ENCODE measurements at places on chromosomes 16 and 17.

GRCh38 chr17:13030459-13031300 lies 12.9 kb upstream of the ELAC2 start:
- DNase-seq: peak; percentile 57

DNA sequence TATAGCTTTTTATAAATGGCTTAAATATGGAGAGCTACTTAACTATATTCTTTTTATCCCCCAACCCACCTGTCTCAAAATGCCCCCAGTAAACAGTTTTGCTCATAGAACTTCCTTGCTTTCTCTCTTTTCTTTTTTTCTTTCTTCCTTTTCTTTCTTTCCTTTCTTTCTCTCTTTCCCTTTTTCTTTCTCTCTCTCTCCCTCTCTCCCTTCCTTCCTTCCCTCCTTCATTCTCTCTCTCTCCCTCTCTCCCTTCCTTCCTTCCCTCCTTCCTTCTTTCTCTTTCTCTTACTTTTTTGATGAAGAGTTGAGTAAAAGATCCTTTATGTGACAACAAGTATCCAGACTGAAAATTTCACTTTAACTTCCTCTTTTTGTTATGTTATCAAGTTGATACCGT lies 48.2 kb downstream of the KCNJ2 start:
- no peak for DNase-seq

- no peak for DNase-seq
Observed at GRCh38 chr16:81810361-81810760, 31.3 kb downstream of the PLCG2 start.

GRCh38 chr17:6752068-6752909 lies 3.6 kb upstream of the XAF1 start:
- DNase-seq: no peak

GRCh38 chr16:2476345-2476720 lies 1.4 kb downstream of the TBC1D24 start:
- DNase-seq: no peak

GRCh38 chr17:56309897-56310296 lies 156.6 kb downstream of the ANKFN1 start:
- no peak for DNase-seq

DNA sequence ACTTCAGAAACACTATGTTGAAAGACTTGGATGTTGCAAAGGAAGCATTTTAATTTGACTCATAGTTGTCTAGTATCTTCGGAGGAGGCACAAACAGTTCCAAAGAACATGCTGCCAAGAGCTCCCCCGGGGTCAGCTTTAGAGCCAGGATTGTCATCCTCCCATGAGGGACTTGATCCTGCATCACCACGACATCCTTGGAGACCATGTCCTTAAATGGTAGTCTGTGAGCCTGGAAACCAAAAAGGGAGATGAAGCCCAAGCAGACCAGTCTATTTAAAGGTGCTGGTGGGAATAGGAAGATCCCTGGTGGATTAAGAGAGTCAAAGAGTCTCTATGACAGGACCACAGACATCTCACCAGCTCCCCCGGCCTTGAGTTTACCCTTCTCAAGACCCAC lies 33.3 kb upstream of the DYNLRB2 start:
- DNase-seq: no peak

DNA sequence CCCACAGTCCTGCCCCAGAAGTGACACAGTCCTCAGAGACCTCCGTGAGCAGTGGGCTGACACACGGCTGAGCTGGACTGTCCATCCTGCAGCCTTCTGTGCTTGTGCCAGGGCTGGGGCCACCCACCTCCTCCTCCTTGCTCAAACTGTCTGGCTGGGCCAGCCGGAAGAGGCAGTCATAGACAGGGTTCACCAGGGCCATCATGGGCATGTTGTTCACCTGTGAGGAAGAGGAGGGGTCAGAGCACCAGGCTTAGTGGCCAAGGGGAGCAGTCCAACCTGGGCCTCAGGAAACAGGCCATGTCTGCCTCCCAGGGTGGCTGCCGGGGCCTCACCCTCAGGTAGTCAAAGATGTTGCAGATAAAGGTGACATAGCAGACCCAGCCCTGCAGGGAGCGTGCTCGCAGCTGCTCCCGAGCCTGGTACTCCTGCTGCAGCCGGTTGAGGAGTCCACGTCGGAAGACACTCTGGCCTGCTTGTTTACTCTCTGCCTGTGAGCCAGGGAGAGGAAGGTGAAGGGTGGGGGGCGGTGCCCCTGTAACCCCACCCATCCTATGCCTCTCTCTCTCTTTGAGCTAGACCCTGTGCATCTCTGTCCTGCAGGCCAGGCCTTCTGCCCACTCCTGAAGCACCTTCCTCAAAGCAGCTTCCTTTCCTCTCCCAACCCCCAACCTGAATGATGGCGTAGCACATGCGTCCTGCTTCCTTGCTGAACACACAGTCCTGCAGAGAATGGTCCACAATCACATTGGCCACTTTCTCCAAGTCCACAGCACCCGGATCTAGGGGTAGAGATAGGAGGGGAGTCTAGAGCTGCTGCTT lies 3.4 kb downstream of the MIF4GD start:
- no peak for DNase-seq

DNA sequence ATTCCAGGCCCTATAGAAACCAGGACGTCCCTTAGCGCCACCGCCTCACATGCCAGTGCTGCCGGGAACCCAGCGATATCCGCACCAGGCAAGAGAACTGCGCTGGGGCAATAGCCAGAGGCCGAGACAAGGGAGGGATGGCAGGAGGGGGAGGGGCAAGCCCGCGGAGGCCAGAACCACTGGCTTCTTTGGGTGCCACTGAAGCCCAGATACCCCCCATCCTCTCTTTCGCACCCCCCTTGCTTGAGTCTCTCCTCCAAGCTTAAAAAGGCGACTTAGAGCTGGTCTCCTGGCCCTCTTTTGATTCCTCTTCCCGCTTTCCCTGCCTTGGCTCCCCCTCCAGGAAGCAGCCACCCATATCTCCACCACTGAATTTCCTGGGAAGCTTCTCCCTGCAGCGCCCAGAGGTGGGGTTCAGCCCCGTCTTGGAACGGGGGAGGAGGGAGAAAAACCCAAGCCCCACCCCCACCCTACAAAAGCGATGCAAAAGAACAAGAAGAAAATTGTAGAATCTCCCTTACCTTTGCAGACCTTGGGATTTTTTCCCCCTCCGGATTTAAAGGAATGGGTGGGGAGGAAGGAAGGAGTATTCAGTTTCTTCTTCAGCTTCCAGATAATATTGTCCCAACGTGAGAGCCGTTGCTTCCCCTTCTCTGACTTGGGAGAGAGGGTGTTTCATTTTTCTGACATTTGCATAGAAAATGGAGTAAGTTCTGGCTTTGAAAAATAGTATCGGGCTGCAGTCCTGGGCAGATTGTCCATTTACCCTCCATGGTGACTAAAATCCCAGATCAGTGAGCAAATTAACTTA lies 622 bp downstream of the HOXB6 start:
- peak; percentile 96 for DNase-seq

DNA sequence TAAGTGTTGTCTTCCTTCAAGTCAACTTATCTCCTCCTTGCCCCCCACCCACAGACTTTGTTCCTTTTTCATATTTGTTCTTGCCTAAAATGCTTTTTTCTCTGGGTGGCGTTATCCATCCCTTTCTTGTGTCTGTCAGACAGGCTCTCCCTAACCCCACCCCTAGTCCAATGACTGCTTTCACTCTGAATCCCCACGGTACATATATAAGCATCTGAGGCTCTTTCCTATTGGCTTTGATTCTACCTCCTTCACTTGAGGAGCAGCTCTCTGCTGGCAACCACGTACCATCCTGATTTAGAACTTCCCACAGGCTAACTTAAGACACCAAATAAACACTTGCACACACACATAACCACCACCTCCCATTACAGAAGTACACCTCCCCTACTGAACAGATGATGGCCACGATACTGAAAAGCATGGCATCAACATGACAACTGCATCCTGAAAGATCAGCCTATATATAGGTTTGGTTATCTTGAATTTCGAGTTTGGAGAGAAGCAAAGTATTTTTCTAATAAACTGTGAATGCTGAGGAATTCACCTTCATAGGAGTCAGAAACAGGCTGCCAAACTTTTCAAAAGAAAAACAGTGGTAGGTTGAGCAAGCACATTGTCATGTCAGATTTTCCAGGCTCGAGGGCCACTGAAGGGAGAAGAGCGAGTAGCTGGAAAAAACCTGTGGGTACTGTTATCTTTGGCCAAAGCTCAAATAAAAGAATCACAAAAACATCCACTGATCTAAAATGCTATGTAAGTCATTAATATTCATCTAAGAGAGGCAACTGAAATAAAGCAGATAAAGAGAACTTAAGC lies 24.3 kb downstream of the STAT3 start:
- DNase-seq: no peak

- DNase-seq: no peak
Observed at GRCh38 chr16:72312828-72313227, 140.9 kb upstream of the PMFBP1 start.

DNA sequence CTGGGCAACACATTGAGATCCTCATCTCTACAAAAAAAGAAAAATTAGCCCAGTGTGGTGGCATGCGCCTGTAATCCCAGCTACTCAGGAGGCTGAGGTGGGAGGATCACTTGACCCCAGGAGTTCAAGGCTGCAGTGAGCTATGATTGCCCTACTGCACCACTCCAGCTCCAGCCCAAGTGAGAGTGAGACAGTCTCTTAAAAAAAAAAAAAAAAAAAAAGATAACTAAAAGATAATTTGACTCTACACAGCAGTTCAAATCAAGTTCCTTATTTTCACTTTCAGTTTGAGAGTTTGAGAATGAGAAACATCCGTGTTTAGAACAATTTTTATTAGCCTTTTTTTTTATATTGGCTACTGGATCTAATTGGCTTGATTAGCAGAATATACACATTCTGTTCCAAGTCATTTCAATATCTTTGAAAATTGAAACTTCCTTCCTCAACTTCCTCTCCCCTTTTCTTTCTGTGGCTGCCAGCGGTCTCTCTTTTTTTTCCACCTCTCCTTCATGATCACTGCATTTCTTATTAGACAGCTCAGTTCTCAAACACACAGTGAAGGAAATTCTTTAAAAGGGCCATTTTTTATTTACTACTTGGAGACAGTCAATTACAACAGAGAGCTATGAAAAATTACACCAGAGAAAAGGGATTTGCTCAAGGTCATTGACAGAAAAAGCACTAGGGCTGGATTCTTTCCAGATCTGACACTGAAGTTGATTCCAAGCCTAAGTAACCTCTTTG lies 4.5 kb upstream of the ACSF2 start:
- no peak for DNase-seq

DNA sequence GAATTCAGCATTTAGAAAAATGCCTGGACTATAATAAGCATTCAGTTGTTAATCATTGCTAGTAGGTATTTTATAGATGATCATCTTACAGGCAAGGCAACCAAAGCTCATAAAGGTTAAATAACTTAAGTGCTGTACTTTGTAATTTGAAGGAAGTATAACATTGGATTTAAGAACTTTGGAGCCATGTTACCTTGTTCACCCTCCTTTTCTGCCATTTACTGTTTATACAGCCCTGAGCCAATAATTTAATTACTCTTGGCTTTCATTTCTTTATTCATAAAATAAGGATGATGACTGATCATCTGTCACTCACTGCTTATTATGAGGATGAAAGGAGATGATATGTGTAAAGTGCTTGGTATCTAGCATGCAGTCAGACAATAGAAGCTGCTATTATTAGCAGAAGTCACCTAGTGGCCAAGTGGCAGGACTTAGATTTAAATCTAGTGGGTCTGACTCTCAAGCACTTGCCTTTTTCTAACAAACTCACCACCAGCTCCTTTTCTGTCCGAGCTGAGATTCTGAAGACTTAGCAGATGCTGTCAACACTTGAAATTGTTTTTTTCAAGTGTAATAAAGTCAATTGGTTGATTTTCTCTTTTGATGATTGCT lies 18.3 kb upstream of the DDX52 start:
- peak; percentile 45 for DNase-seq

Measured in A549 (cell line).